Hepatocyte (in vitro differentiated cells): ENCODE measurements at places on chromosomes 3 and 15.

- DNase-seq = no peak
- no peak overlapping the region for H3K27ac ChIP-seq
- H3K27me3 ChIP-seq = no peaks in the 10 kb centered on the region
- H3K4me3 ChIP-seq = no peak overlapping the region
- no peaks in the 10 kb centered on the region for H3K36me3 ChIP-seq
- peaks cover 39% of the 10 kb centered on the region for H3K4me1 ChIP-seq
Measured at GRCh38 chr15:74315626-74316025, 51.8 kb downstream of the CYP11A1 start.

DNA sequence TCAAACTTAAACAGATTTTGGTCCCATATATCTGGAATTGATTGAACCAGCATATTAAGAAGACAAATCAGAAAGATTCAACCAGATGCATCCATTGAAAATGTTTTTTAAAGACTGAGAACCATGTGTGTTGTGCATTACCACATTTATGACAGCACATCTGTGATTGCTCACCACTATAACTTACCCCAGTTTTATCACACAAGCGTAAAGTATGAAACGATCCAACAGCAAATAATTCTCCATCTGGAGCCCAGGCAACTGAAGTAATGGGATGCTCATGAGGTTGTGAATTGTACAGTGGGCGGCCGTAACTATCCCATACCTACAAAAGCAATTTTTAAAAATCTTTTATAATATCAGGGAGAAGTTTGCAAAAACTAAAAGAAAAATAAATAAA, 43.2 kb downstream of the IFT80 start:
- DNase-seq = no peak
- no peaks in the 10 kb centered on the region for H3K4me1 ChIP-seq
- no peak overlapping the region for H3K27ac ChIP-seq
- H3K36me3 ChIP-seq = no peaks in the 10 kb centered on the region

DNA sequence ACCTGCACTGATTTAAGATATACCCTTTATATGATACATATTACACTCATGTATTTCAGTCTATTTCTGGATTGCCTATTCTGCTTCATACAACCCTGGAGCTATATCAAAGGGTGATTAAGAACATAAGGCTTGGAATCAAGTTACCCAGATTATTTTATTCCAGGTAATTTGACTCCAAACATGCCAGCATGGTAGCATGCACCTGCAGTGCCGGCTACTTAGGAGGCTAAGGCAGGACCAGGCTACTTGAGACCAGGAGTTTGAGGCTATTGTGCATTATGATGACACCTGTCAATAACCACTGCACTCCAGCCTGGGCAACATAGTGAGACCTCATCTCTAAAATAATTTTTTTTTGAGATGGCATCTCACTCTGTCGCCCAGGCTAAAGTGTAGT, 50.4 kb upstream of the NEO1 start:
- no peaks in the 10 kb centered on the region for H3K27me3 ChIP-seq
- no peak overlapping the region for H3K4me3 ChIP-seq
- H3K27ac ChIP-seq = no peak overlapping the region
- H3K4me1 ChIP-seq = no peaks in the 10 kb centered on the region
- H3K36me3 ChIP-seq = no peaks in the 10 kb centered on the region
- DNase-seq = no peak

DNA sequence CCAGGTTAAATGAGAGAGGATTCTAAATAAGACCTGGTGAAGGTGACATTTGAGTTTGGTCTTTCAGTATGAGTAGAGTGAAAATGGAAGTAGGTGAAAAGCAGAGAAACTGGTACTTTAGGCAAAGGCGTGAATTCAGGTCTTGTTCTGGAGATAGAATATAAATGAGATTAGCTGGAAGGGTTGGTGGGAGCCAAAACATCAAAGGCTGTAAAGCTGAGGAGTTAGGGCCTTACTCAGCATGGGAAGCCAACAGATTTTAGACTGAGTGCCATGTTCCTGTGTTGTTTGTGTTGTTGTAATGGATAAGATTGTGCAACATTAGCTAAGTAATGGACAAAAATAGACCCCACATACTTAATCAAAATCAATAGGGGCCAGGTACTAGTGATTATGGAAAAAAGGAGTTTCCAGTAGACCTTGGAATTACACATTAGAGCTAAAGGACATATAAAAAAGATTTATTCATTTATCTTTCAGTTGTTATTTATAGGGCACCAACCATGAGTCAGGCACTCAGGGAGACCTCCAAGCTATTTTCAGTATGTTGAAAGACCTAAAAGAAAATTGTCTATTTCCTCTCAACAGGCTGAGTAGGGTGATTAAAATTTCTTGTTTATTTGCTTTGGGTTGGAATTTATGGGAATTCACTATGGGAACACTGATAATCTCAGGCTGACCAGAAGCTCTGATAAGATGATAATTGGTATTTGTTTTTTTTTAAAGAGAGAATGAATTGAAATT, 20.8 kb downstream of the ARL14 start:
- H3K27ac ChIP-seq = no peak overlapping the region
- DNase-seq = no peak
- H3K4me1 ChIP-seq = peaks cover 14% of the 10 kb centered on the region
- H3K27me3 ChIP-seq = no peaks in the 10 kb centered on the region

- no peaks in the 10 kb centered on the region for H3K27me3 ChIP-seq
- no peak for DNase-seq
- no peaks in the 10 kb centered on the region for H3K36me3 ChIP-seq
- no peak overlapping the region for H3K4me3 ChIP-seq
- no peaks in the 10 kb centered on the region for H3K4me1 ChIP-seq
- H3K27ac ChIP-seq = no peak overlapping the region
Measured at GRCh38 chr3:175737646-175738572, 878.8 kb downstream of the NAALADL2 start.

GRCh38 chr3:173617490-173617889, 219.9 kb downstream of the NLGN1 start:
- H3K36me3 ChIP-seq = no peaks in the 10 kb centered on the region
- H3K27ac ChIP-seq = no peak overlapping the region
- no peak overlapping the region for H3K4me3 ChIP-seq
- DNase-seq = no peak
- H3K27me3 ChIP-seq = no peaks in the 10 kb centered on the region

DNA sequence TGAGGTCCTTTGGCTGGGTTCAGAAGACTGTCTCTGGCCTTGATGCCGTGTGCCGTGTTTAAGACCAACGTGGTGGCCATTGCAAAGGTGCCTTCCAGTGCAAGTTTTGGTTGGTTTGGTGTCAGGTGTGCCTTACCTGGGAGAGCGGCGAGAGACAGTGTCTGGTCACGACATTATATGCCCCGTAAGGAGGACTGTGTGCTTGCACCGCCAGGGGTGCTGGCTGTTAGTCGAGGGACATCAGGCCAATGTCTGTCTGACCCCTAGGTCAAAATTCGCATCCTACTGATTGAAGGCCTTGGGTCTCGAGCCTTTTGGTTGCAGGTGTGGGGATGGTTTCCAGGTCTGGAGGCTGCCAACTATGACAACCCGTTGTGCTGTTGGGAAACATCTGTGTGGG, 111.9 kb downstream of the SNRPN start:
- H3K27ac ChIP-seq = no peak overlapping the region
- no peak overlapping the region for H3K4me3 ChIP-seq
- peaks cover 4% of the 10 kb centered on the region for H3K36me3 ChIP-seq
- no peaks in the 10 kb centered on the region for H3K27me3 ChIP-seq
- no peak for DNase-seq

DNA sequence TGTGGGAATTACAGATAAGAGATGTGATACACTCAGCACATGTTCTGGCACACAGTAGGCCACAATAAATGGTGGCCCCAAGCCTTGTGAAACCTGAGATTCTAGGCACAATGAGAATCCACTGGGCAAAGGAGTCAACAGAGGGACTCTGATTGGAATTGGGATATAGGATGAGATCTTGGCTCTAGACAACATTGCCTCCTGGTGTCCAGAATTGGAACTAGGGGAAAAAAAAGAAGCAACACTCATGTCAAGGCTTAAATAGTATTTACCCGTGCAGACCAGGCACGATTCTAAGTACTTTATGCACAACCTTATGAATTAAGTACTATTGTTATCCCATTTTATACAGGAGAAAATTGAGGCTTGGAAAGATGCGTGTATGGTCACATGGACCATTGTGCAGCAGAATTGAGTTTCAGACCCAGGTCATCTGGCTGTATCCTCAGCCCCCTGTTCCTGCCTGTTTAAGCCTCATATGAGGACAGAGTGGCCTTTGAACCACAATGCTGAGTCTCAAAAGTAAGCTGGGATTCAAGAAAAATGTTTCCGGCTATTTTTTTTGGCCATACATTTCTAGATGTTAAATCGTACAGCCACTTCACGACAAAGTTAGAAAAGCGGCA, 124.8 kb downstream of the SV2B start:
- DNase-seq = peak; percentile 41
- no peak overlapping the region for H3K4me3 ChIP-seq
- no peaks in the 10 kb centered on the region for H3K4me1 ChIP-seq
- H3K27me3 ChIP-seq = peaks cover 14% of the 10 kb centered on the region

DNA sequence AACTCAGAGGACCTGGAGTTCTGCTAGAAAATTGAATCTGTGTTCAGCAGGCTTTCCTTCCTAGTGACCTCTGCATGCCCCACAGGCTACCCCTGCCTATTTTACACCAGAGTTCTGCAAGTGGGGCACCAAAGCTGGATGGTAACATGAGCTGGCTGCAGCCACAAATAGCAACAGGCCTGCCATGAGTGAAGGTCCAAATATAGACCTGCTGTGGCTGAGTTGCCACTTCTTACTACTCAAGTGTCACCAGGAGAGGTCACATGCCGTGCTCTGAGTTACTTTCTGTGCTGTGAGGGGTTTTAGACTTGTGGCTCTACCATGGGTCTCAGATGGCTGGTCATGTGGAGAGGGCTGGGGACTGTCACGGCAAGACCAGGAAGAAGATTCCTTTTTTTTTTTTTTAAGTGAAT, at the start of gene FSD2:
Gene FSD2, minus strand, starts transcription at position 76 of the 413 bp plus-strand sequence. CDS start 18,679 bp downstream, outside the sequence.
- no peak within 1 kb of the TSS for H3K4me3 ChIP-seq
- H3K36me3 ChIP-seq = no peaks in the 10 kb centered on the region
- no peak for DNase-seq
- no peaks in the 10 kb centered on the region for H3K4me1 ChIP-seq
- peaks cover under 1% of the 10 kb centered on the region for H3K27me3 ChIP-seq
- H3K27ac ChIP-seq = no peak within 1 kb of the TSS

- no peak overlapping the region for H3K4me3 ChIP-seq
- no peak overlapping the region for H3K27ac ChIP-seq
Measured at GRCh38 chr3:40317061-40317855, 7.8 kb downstream of the EIF1B start.

DNA sequence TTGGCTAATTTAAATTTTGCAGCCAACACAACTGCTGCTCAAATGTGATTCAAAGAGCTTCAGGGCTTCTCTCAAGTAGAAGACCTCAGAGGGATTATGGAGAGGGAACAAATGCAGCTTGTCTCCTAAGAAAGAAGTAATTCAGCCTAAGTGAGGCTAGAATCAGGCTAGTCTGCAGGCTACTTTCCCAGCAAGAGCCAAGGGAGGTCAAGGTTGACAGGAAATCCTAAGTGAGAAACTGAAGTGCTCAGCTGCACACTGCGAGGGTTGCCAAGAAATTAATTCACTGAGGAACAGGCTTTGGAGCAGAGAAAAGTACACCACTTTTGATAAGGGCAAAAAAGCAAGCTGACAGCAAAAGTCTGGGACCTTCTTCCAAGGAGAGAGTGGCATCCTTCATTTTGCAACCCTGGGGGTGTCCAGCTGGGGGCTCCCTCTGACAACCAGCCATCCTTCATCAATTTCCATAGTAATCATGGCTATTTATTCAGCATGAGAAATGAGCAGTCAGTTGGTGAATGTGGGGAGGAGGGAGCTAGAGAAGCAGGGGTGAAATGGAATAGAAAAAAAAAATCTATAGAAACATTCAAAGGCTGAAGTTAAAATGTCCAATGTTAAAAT, 646.4 kb upstream of the ADAMTS9 start:
- no peak overlapping the region for H3K27ac ChIP-seq
- H3K4me3 ChIP-seq = no peak overlapping the region
- no peaks in the 10 kb centered on the region for H3K36me3 ChIP-seq
- DNase-seq = no peak

- H3K4me1 ChIP-seq = no peaks in the 10 kb centered on the region
- DNase-seq = no peak
- H3K27ac ChIP-seq = no peak overlapping the region
- no peak overlapping the region for H3K4me3 ChIP-seq
Measured at GRCh38 chr3:104554425-104554824, 812.3 kb upstream of the ALCAM start.
